ENCODE measurements at places on chromosomes 6 and 20.

GRCh38 chr6:97133067-97133466 lies 149.9 kb downstream of the MMS22L start:
- DNase-seq, result no peak

DNA sequence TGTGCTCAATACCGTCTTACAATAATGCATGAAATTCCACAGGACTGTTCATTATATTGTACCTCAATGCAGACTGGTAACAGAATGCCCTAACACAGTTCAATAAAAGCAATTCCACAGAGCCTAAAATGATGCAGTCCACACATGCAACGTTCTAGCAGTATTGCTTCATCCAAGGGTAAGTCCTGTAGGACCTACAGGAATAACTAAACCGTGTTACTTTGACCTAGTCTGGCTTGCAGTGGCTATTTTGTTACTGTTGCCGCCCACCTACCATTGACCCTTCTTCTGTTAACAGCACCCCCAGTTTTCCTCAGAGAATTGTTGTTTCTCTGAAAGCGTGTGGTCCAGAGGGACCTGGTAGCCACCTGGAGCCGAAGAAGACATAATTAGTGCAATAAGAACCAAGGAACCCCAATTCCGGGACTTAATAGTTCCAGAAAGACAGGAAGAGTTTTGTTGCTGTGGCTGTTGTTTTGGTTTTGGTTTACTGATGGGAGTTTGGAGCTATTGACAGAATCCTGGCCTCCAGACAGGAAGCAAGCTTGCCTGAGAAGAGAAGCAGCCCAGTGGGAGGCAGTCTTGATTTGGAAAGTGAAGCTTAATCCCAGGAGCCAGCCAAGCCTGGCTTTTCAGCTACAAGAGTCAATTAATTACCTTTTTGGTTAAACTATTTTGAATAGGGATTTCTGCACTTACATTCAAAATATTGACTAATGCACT lies 91.3 kb downstream of the FRK start:
- DNase-seq, result no peak

DNA sequence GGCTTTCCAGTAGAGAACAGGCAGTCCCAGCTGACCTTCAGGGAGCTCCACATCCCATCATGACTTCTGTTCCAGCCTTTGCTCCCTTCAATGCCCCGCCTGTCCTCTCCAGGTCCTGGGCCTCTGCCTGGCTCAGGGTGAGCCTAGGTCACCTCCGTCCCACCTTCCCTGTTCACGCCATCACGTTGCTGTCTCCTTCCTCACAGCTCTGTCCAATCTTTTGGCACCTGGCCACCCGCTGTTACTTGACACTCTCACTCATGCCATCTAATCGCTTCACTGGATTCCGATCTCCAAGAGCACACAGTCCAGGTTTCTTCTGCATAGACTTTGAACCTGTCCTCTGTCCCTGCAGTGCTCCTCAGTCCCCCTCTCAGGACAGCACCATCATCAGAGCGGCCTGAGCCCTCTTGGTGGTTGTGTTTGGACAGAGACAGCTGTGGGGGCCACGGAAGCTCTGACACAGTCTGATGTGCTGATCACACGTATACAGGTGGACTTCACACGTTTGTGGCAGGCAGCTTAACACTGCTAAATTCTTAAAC lies 34.7 kb upstream of the TIAM2 start:
- no peak for DNase-seq

GRCh38 chr20:62212299-62212698 lies 7.8 kb downstream of the HRH3 start:
- DNase-seq, result no peak

GRCh38 chr6:126764104-126764503 lies 354.4 kb upstream of the RSPO3 start:
- DNase-seq, result no peak

DNA sequence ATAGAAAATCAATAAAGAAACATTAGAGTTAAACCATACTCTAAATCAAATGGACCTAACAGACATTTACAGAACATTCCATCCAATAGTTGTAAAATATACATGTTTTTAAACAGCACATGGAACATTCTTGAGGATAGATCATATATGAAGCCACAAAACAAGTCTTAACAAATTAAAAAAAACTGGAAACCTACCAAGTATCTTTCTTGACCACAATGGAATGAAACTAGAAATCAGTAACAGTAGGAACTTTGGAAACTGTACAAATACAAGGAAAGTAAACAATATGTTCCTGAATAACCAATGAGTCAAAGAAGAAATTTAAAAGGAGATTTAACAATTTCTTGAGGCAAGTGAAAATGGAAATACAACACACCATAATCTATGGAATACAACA lies 91.2 kb upstream of the GLP1R start:
- no peak for DNase-seq

DNA sequence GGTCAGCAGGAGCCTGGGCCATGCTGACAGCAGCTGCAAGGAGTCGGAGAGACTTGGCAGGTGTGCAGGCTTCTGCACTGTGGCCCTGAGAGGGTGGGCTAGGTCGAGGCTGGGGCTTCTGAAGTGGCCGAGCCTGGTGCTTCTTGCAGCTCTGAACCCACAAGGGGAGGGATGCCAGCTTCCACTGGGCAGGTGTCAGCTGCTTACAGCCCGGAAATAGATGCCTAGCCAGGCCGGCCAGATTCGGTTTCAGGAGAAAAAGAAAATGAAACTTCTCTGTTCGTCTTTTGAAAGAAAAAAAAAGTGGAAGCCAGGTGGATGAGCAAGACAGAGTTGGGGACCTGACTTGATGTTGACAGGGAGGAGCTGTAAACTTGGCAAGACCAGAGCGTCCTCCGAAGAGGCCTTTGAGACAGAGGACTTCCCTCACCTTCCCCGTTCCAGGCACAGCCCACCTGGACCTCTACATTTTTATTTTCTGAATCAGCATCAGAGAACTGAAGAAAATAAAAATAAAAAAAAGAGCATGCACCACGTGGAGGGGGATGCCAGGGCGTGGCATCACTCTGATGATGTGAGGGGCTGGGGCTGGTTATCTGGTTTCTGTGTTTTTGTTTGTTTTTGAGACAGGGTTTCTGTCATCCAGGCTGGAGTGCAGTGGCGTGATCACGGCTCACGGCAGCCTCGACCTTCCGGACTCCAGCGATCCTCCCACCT lies at the start of gene ZBP1:
Gene ZBP1 (minus strand): TSS at position 153 of the 717 bp plus-strand sequence. CDS start 131 bp downstream, at position 22.
- DNase-seq, result no peak

- DNase-seq, result no peak
Observed at GRCh38 chr6:133241086-133241900, at the start of gene EYA4. Gene EYA4, plus strand, starts transcription at chr6:133241357. Its CDS starts 33,424 bp downstream, at chr6:133274781.

- no peak for DNase-seq
Observed at GRCh38 chr6:25450469-25451198, 171.5 kb downstream of the CARMIL1 start.

DNA sequence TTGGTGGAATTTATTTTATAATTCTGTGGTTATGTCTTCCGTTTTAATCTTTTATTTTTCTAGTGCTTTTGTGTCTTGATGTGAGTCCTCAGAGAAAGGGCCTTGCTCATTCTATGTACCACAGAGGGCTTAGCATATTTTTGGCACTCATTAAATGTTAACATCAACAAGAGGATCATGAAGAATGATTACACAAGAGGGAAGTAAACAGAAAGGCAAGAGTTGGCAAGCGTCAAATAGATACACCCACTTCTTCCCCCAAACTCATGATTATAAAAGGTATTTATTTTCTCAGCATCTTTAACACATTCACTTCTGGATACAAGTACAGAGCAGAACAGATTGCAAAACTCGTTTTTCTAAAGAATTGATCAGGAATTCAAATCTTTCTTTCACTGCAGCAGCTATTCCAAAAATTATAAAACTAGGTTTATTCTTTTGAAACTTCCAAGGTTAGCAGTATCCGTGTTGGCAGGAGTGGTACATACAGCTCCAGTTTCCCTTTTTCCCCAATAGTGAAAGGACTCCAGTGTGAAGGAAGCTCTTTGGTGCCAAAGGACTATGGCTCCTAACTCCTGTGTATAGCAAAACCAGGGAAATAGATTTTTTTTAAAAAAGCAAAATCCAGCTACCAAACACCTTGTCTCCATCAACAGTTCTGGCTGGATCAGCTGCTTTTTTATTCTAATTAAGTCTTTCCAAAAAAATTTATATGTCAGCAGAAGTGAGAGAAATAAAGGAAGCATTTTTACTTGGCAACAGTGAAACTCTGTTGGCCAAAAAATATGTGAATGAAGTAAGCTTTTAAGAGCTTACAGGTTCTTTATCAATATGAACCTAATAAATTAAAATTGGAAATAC lies 221.9 kb downstream of the ADGRG6 start:
- no peak for DNase-seq

- no peak for DNase-seq
Observed at GRCh38 chr6:17505767-17506280, 94.3 kb upstream of the FAM8A1 start.

DNA sequence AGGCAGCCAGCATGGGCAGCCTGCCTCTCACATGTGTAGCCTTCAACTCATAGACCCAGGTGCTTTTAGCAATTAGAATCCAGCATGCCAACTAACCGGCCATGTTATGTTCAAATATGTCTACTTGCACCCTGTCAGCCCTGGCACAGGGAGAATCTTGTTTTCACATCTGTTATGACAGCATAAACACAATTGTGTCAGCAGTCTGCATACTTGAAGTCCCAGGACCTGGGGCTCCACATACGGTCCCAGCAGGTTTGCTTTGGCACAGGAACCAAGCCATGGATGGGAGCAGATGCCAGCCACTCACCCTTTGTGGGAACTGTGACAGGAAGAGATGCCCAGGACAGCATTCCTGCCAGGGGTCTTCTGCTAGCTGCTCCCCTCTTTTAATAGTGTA lies 67.2 kb upstream of the SYNDIG1 start:
- no peak for DNase-seq
